Stimulated activated CD4-positive, alpha-beta T cell treated with anti-CD3 and anti-CD28 coated beads, Interleukin-2, amount 100 ng/mL, for 48 hours (primary cell): ENCODE measurements at places on chromosomes 16 and 17.
A peak's percentile ranks its signal among the peaks of the same experiment; 100 is the strongest.

DNA sequence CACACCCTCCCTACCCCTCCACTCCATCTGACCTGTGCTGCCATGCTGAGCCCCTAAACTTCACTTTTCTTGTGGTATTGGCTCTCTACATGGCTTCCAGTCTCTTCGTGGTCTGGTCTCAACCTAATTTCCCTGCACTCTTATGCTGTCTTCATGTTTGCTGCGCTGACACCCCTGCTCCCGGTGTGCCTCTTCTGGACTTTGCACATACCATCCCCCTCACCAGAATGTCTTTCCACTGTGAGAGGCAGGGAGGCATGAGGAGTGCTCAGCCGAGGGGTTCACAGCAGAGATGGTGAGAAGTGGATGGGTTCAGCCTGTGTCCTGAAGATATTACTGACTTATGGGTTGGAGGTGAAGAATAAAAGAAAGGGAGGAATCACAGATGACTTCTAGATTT lies 2.5 kb downstream of the TNFSF12 start:
- no peak for DNase-seq

DNA sequence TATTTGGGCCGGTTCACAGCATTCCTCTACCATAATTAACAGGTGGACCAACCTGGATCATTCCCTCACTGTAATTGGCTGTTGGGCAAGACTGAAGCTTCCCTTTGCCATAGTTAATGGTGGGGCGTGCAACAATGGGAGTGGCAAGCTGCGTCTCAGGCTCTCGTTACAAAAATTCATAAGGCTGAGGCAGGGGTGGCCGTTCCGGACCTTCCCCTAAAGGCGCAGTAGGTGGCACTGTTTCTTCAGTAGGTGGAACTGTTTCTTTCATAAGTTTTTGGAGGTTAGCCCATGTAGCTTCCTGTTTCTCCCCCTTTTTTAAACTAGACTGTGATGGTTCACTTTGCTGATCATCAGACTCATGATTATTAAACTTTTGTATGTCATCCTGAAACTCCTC lies 17.0 kb upstream of the TMC5 start:
- no peak for DNase-seq

GRCh38 chr17:81863123-81863675 lies 2.9 kb upstream of the P4HB start:
- DNase-seq: no peak

DNA sequence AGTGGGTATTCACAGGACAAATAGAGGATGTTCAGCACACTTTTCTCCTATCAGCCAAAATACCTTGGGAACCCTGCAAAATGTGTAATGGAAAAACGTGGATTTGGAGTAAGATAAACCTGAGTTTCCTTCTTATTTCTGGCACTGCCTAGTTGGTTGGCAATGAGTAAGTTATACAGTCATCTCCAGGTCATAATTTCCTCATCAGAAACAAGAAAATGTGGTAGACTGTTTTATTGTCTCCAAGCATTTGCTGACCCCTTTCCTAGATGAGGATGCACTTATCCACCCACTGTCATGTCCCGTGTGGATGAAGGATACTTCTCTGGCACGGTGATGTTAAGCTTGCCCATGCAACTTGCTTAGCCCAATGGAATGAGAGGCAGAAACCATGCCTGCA lies 458.0 kb downstream of the KIF2B start:
- no peak for DNase-seq

- no peak for DNase-seq
Observed at GRCh38 chr16:19515757-19516156, 6.1 kb downstream of the GDE1 start.

DNA sequence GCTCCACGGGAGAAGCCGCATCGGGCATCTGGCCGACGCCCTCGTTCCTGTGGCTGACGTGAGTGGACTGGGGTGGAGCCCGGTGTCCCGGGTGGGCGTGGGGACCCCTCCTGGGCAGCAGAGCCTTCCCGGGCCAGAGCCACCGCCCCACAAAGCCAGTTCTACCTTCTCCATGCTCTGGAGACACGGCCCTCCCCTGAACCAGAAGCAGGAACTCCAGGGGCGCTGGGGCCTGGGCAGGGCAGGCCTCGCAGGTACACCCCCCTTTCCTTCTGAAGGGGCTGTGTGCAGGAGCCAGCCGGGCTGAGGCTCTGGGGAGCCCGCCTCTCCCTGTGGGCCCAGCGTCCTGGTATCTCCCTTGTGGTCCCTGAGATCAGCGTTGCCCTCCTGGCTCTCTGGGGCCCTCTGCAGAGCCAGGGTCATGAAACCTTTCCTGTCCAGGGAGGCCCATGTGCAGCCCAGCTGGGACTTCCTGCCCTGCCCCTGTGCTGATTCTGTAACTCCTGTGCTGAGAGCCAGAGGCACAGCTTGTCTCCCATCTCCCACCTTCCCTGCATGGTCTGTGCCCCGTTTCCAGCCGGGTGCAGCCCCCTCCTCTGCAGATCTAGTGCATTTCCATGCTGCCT lies 6.5 kb downstream of the PIGQ start:
- no peak for DNase-seq

- no peak for DNase-seq
Observed at GRCh38 chr17:61202564-61202963, 197.1 kb upstream of the TBX2 start.

- no peak for DNase-seq
Observed at GRCh38 chr16:88742896-88743605, 36.7 kb downstream of the CTU2 start.

DNA sequence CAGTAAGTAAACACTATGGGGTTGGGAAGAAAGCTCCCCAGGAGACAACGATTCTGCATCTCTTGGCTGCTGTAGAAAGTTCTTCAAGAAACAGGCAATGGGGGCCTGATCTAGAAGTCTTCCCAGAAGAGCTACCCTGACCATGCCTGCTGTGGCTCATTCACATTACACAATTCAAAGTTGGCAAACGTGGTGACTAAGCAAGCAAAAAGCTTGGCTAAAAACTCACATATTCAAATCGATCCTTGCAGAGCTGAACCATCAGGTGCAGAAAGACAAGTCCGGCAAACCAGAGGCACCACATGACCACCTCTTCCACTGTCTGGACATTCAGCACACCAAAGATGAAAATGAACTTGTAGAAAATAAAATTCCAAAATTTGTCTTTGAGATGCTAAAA lies 16.1 kb downstream of the AMFR start:
- no peak for DNase-seq

- no peak for DNase-seq
Observed at GRCh38 chr16:80500116-80500859, 40.5 kb upstream of the DYNLRB2 start.

DNA sequence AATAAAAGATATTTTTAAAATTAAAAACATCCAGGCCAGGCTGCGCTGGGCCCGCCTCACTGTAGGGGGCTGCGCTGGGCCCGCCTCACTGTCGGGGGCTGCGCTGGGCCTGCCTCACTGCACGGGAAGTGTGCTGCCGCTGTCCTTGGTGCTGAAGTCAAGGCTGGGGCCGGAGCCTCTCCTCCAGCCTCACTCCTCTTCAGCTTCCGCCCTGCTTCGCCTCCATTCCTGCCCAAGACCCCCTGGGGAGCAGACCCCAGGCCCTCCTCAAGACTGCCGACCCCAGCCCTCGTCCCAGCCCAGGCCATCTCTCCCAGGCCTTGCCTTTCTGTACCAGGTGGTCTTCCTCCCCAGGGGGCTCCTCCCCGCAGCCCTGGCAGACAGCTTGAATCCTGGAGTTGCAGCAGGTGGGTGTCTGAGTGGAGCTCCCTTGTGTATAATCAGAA lies 26.2 kb downstream of the ENDOV start:
- peak; percentile 53 for DNase-seq

DNA sequence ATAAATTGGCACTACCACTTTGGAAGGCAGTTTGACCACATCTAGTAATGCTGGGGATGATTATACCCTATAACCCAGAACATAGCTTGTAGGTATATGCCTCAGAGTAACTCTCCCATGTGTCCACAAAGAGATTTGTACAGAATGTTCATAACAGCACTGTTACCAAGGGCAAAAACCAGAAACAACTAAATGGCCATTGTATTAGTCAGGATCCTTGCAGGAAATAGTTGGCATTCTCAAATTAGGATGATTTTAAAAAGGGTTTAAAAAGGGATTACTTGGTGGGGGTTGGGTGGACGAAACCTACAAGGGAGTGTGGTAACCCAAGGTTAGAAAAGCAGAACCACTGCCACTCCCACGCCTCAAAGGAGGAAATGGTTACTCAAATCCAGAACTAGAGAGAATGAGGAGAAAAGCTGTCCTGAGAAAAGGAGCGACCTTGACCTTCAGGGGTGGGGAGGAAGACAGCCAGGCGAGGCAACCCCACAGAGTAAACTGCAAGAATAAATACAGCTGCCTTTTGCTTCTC lies 2.1 kb downstream of the CPPED1 start:
- DNase-seq: no peak

GRCh38 chr17:69228576-69228975 lies at the start of gene ABCA10:
TSS of gene ABCA10 (minus strand) at chr17:69228824. CDS start at chr17:69225358, 3,466 bp downstream.
- no peak for DNase-seq

- no peak for DNase-seq
Observed at GRCh38 chr17:47850373-47850691, 631 bp downstream of the SP6 start.

DNA sequence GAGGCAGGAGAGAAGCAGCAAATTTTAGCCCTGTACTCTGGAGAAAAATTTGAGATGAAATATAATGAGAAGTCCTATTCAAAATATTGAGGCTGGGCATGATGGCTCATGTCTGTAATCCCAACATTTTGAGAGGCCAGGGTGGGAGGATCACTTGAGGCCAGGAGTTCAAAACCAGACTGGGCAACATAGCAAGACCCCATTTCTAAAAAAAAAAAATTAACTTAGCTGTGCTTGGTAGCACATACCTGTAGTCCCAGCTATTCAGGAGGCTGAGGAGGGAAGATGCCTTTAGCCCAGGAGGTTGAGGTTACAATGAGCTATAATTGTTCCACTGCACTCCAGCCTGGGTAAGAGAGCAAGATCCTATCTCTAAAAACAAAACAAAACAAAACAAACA lies 103.4 kb downstream of the CACNG3 start:
- DNase-seq: no peak

DNA sequence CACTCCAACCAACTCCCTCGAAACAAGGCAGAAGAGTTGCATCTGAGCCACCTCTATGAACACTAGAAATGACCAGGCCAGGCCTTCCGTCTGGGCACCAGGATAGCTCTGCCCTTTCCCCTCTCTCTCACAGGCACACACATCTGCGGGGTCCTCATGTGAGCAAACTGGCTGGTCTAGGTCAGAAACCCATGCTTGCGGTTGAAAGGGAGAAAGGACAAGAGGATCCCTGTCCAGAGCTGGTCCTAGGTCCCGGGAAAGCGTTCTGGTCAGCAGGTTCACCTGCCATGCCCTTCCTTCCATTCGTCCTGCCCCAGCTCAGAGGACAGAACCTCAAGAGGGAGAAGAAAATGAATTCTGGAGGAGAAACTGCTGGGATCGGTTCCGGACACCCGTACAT lies 2.7 kb downstream of the MNT start:
- DNase-seq: no peak

GRCh38 chr17:72510351-72511016 lies 389.7 kb downstream of the SOX9 start:
- no peak for DNase-seq

- DNase-seq: no peak
Observed at GRCh38 chr16:54636221-54636793, 294.4 kb upstream of the IRX5 start.

DNA sequence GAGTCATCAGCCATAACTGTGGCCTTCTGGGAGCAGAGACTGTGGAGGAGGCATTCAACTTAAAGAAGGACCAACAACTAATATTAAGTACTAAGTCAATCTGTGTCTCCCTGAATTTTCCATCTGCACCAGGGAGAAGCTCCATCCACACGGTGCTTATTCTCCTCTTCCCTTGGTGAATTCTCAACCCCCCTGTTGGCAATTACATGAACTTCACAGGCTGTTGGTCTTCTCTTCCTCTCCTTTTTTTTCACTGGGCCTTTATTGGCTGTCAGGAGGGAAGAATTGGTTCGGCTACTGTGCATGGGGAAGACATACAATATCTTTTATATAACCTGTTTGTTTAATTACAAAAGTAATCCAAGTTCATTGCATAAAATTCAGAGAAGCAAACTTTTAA lies 152.8 kb upstream of the IRX6 start:
- no peak for DNase-seq

GRCh38 chr16:25692351-25692741 lies 587 bp downstream of the HS3ST4 start:
- DNase-seq: no peak

GRCh38 chr17:74442670-74443515 lies 11.0 kb downstream of the GPRC5C start:
- no peak for DNase-seq
